ENCODE measurements at places on chromosomes 5 and 9. TPM values are rescaled to one million over a fixed set of nuclear protein-coding genes. Genes with fewer than 3 reads are reported as not detected.
A peak's percentile ranks its signal among the peaks of the same experiment; 100 is the strongest.

GRCh38 chr5:95939465-95939864, 22.2 kb downstream of the ELL2 start:
- no peak overlapping the region for H3K27ac ChIP-seq
- no peak for DNase-seq
- no peak overlapping the region for H3K4me3 ChIP-seq
- H3K36me3 ChIP-seq = no peaks in the 10 kb centered on the region
- no peaks in the 10 kb centered on the region for H3K27me3 ChIP-seq

- H3K4me1 ChIP-seq = no peaks in the 10 kb centered on the region
- H3K4me3 ChIP-seq = no peak overlapping the region
- no peaks in the 10 kb centered on the region for H3K36me3 ChIP-seq
- no peak for DNase-seq
- peaks cover 8% of the 10 kb centered on the region for H3K27me3 ChIP-seq
These were observed 4.6 kb downstream of the SNCAIP start for GRCh38 chr5:122316656-122317055.

GRCh38 chr5:852018-852417, 1.2 kb upstream of the ZDHHC11 start:
- H3K36me3 ChIP-seq = no peaks in the 10 kb centered on the region
- no peak for DNase-seq
- peaks cover 46% of the 10 kb centered on the region for H3K27me3 ChIP-seq
- H3K4me3 ChIP-seq = no peak overlapping the region

- H3K36me3 ChIP-seq = no peaks in the 10 kb centered on the region
- H3K27me3 ChIP-seq = no peaks in the 10 kb centered on the region
- H3K4me3 ChIP-seq = no peak overlapping the region
- H3K27ac ChIP-seq = no peak overlapping the region
These were observed 68.1 kb downstream of the NIPBL start for GRCh38 chr5:36944607-36945225.

- DNase-seq = no peak
- peak overlapping the region; percentile 46 for H3K27ac ChIP-seq
- H3K36me3 ChIP-seq = no peaks in the 10 kb centered on the region
These were observed 199.1 kb downstream of the KDM4C start for GRCh38 chr9:6956879-6957278.

- no peak overlapping the region for H3K4me3 ChIP-seq
- H3K27me3 ChIP-seq = no peaks in the 10 kb centered on the region
- H3K36me3 ChIP-seq = no peaks in the 10 kb centered on the region
- DNase-seq = no peak
- H3K4me1 ChIP-seq = no peaks in the 10 kb centered on the region
- no peak overlapping the region for H3K27ac ChIP-seq
These were observed 399.2 kb upstream of the KIF2A start for GRCh38 chr5:61906820-61907219.

GRCh38 chr5:76763136-76763535, 47.2 kb downstream of the F2R start:
- H3K27ac ChIP-seq = no peak overlapping the region
- H3K4me3 ChIP-seq = no peak overlapping the region
- no peaks in the 10 kb centered on the region for H3K36me3 ChIP-seq
- H3K4me1 ChIP-seq = no peaks in the 10 kb centered on the region
- no peaks in the 10 kb centered on the region for H3K27me3 ChIP-seq
- no peak for DNase-seq

GRCh38 chr9:122020398-122020797, 72.7 kb downstream of the TTLL11 start:
- H3K27me3 ChIP-seq = no peaks in the 10 kb centered on the region
- no peak overlapping the region for H3K27ac ChIP-seq
- no peaks in the 10 kb centered on the region for H3K36me3 ChIP-seq
- DNase-seq = no peak
- H3K4me3 ChIP-seq = no peak overlapping the region

- no peaks in the 10 kb centered on the region for H3K36me3 ChIP-seq
- H3K4me3 ChIP-seq = no peak overlapping the region
- no peak overlapping the region for H3K27ac ChIP-seq
- DNase-seq = no peak
- H3K27me3 ChIP-seq = no peaks in the 10 kb centered on the region
These were observed 96.2 kb downstream of the TLE4 start for GRCh38 chr9:79667817-79668436.

GRCh38 chr5:167798448-167798847, 493.0 kb upstream of the WWC1 start:
- no peak overlapping the region for H3K4me3 ChIP-seq
- H3K27ac ChIP-seq = peak overlapping the region; percentile 63
- no peak for DNase-seq
- H3K36me3 ChIP-seq = no peaks in the 10 kb centered on the region

DNA sequence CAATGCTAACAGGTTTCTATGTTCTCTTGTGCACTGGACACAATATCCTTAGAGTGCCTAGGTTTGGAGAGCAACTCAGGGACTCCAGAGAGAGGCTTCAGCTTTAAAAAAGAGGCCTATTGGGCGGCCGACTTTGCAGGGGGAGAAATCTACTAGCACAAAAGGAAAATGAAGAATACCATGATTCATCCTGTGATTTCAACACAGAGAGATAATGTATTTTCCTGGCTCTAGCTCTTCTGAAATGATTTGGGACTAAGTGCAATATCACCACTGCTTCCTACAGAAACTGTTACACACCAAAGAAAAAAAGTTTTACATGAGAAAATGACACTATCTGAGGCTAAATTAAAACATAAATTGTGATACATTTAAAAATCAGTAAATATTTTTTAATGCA, 146.1 kb upstream of the TSLP start:
- H3K4me3 ChIP-seq = no peak overlapping the region
- no peaks in the 10 kb centered on the region for H3K36me3 ChIP-seq
- DNase-seq = no peak

DNA sequence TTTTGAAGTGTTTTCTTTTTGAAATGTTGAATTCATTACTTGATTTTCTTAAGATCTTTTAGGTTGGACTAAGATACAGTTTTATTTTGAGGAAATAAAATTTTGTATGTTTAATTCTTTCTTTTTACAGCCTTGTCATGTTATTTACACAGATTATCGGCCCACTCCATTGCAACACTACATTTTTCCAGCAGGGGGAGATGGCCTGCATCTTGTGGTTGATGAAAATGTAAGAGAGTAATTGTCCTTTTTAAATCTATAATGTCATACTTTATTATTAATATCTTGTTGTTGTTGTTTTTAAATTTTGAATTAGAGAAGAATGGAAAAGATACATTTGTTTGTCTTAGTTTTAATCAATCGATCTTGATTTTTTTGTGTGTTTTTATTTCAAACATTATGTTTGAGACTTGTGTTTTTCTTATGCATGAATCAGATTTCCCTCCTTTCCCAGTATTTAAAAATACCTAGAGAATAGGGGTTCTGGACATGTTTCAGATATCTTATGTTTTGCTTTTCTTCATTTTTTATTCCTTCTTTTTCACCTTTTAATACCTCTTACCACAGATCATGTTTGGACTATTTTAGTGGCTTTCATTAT, 36.7 kb downstream of the MTREX start:
- no peaks in the 10 kb centered on the region for H3K27me3 ChIP-seq
- H3K4me3 ChIP-seq = no peak overlapping the region

GRCh38 chr9:86575137-86575536, 220.9 kb upstream of the TUT7 start:
- no peak for DNase-seq
- H3K4me3 ChIP-seq = no peak overlapping the region
- no peaks in the 10 kb centered on the region for H3K4me1 ChIP-seq

GRCh38 chr5:103247118-103247517, 11.4 kb upstream of the MACIR start:
- H3K27me3 ChIP-seq = no peaks in the 10 kb centered on the region
- H3K4me1 ChIP-seq = no peaks in the 10 kb centered on the region
- DNase-seq = no peak
- H3K36me3 ChIP-seq = no peaks in the 10 kb centered on the region
- no peak overlapping the region for H3K4me3 ChIP-seq

DNA sequence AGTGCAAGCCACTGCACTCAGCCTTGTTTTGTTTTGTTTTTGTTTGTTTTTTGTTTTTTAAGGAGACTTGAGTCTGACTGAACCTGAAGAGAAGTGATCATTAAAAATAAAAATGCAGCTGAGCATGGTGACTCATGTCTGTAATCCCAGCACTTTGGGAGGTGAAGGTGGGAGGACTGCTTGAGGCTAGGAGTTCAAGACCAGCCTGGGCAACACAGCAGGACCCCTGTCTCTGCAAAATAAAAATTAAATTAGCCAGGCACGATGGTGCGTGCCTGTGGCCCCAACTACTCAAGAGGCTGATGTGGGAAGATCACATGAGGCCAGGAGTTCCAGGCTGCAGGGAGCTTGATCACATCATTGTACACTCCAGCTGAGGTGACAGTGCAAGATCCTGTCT, 6.2 kb downstream of the SLC1A1 start:
- no peaks in the 10 kb centered on the region for H3K36me3 ChIP-seq
- H3K4me1 ChIP-seq = no peaks in the 10 kb centered on the region
- H3K4me3 ChIP-seq = no peak overlapping the region
- no peaks in the 10 kb centered on the region for H3K27me3 ChIP-seq
- no peak for DNase-seq

- H3K4me1 ChIP-seq = no peaks in the 10 kb centered on the region
- no peak overlapping the region for H3K4me3 ChIP-seq
- no peak for DNase-seq
- H3K36me3 ChIP-seq = no peaks in the 10 kb centered on the region
- no peaks in the 10 kb centered on the region for H3K27me3 ChIP-seq
These were observed 41.3 kb downstream of the LRSAM1 start for GRCh38 chr9:127492616-127493015.

- no peaks in the 10 kb centered on the region for H3K4me1 ChIP-seq
- no peaks in the 10 kb centered on the region for H3K27me3 ChIP-seq
- no peak overlapping the region for H3K4me3 ChIP-seq
- H3K36me3 ChIP-seq = no peaks in the 10 kb centered on the region
These were observed 305.4 kb upstream of the KIF2A start for GRCh38 chr5:62000646-62001045.

- H3K4me1 ChIP-seq = peaks cover 47% of the 10 kb centered on the region
- H3K27ac ChIP-seq = no peak overlapping the region
- peaks cover 10% of the 10 kb centered on the region for H3K36me3 ChIP-seq
- no peaks in the 10 kb centered on the region for H3K27me3 ChIP-seq
- H3K4me3 ChIP-seq = no peak overlapping the region
These were observed 43.4 kb downstream of the UBE2R2 start for GRCh38 chr9:33860200-33860871.

- no peaks in the 10 kb centered on the region for H3K27me3 ChIP-seq
- no peaks in the 10 kb centered on the region for H3K4me1 ChIP-seq
- H3K27ac ChIP-seq = no peak overlapping the region
These were observed 303.7 kb downstream of the KCNN2 start for GRCh38 chr5:114665551-114665950.

DNA sequence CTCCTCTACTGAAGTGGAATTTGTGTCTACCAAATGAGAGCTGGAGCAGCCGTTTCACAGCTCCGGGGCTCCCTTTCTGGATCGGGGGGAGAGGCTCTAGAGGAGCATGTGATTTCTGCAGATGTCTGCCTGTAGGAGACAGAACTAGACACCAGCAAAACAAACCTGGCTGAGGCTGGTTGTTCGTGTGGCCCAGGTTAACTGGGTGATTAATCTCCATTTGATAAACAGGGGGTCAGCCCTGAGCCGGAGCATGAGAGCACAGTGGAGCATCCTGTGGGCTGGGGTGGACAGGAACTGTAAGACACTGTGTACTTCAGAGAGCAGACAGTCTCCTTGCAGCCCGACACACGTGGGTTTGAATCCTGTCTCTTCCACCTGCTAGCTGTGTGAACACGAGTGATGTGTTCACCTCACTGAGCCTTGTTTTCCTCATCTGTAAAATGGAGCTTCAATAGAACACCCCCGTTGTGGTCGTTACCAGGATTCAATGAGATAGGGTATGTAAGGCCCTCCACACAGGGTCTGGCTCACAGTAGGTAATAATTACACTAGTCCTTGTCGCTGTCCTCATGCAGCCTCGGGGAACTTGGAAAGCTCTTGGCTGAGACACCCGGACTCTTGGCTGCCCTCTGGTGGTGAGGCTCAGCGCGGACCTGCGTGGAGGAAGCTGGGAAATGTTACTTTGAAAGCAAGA, 12.9 kb downstream of the CXCL14 start:
- no peaks in the 10 kb centered on the region for H3K36me3 ChIP-seq
- no peak overlapping the region for H3K4me3 ChIP-seq
- H3K27me3 ChIP-seq = no peaks in the 10 kb centered on the region
- peak; percentile 76 for DNase-seq

DNA sequence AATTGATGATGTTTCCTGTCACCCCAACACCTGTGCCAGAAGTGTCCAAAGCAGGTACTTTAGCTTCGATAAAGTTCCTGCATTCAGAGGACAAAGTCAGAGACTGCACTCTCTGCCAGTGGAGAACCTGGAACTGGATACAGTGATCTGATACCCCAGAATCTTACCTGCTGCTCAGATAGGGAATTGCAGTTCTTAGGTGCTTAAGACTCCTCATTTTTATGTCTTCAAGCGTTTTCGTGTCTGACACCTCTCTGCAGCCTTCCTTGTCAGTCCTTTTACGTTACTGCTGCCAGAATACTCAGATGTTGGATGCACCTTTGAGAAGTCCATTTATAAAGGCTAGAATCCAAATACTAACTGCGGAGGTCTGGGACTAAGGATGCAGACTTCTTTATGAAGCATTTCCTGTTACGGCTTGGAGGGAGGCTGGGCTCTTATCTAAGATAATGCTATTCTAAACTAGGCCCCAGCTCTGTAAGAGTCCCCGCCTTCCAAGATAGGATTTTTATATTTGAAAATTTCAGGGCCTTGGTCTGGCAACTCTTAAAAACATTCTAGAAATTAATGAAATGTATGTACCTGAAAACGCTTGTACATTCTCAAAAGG, 1.9 kb downstream of the ISOC1 start:
- H3K4me3 ChIP-seq = no peak overlapping the region
- peaks cover 20% of the 10 kb centered on the region for H3K4me1 ChIP-seq
- H3K27me3 ChIP-seq = no peaks in the 10 kb centered on the region
- H3K36me3 ChIP-seq = no peaks in the 10 kb centered on the region
- no peak overlapping the region for H3K27ac ChIP-seq

DNA sequence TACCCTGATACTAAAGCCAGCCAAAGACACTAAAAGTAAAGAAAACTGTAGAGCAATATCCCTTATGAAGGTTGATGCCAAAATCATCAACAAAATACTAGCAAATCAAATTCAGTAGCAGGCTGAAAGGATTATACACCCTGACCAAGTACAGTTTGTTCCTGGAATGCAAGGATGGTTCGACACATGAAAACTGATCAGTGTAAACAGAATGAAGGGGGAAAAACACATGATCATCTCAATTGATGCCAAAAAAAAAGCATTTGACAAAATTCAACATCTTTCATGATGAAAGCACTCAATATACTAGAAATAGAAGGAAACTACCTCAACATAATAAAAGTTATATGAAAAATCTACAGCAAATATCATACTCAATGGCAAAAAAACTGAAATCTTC, 43.5 kb upstream of the LRRC14B start:
- H3K4me1 ChIP-seq = no peaks in the 10 kb centered on the region
- H3K36me3 ChIP-seq = no peaks in the 10 kb centered on the region
- H3K4me3 ChIP-seq = no peak overlapping the region
- no peaks in the 10 kb centered on the region for H3K27me3 ChIP-seq

ZNF300 gene
- total RNA-seq = 10.5 TPM

GPX3 gene
- total RNA-seq = 4,800 TPM

ANKRD18B gene
- not detected for total RNA-seq

NPR3 gene
- 10.8 TPM for total RNA-seq

NSG2 gene
- total RNA-seq = not detected

FYB1 gene
- total RNA-seq = 8.4 TPM

PCDHB15 gene
- 6.3 TPM for total RNA-seq
